ENCODE measurements at places on chromosomes 6 and 20.

GRCh38 chr20:17725094-17725835 lies 25.5 kb downstream of the BANF2 start:
- no peak for DNase-seq

- DNase-seq, result no peak
These were observed 4.9 kb upstream of the TOX2 start for GRCh38 chr20:43909720-43910119.

DNA sequence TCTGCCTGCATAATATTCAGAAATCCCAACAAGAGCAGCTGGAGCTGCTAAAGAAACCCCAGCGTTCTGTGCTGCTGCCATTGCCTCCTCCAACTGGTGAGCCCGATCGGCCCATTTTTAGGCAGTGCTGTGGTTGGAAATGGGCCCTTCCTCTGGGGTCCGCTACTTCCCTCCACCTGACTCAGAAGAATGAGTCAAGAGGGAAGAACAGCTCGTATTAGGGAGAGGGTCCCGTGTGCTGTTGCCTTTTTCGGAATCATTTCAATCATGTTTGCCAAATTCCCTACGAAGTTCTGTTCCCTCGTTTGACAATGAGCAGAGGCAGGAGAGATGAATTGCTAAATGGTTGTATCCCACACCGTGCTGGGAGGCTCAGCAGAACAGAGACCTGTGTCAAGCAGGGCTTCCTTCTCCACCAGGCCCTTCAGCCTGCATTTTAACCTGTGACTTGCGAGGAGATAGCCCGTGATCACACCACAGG lies 38.4 kb downstream of the THBS2 start:
- no peak for DNase-seq

GRCh38 chr20:37453836-37454235 lies 67.2 kb upstream of the NNAT start:
- DNase-seq, result no peak

- DNase-seq, result peak; percentile 15
These were observed 397.8 kb downstream of the LAMA2 start for GRCh38 chr6:129280749-129281148.

GRCh38 chr20:13291157-13291556 lies 70.1 kb downstream of the ISM1 start:
- no peak for DNase-seq

- DNase-seq, result no peak
These were observed 86.8 kb downstream of the CDK19 start for GRCh38 chr6:110728501-110728900.

Data from activated T-helper 1 cell treated with Interleukin-2 at 50 U/mL for 16 hours (primary cell).